Thoracic aorta endothelial cell (primary cell): ENCODE measurements at places on chromosomes 6 and 20. TPM values are rescaled to one million over a fixed set of nuclear protein-coding genes. Genes with fewer than 3 reads are reported as not detected.

Gene KHDC1
- total RNA-seq, result 1.1 and 1.5 TPM in 2 replicates

Gene MYL9
- total RNA-seq, result 2.0 and 5.7 TPM in 2 replicates

Gene MYMX
- total RNA-seq, result 1.1 TPM in 1 of 2 replicates, not detected in the other

Gene KHDC1L
- total RNA-seq, result not detected in 2 replicates

Gene HLA-DQA2
- total RNA-seq, result not detected in 2 replicates

Gene BMP6
- total RNA-seq, result 203 and 233 TPM in 2 replicates

Gene SFTA2
- total RNA-seq, result not detected in 2 replicates

Gene TREM1
- not detected in 2 replicates for total RNA-seq

Gene LY6G6F
- total RNA-seq, result not detected in 2 replicates

Gene CAGE1
- total RNA-seq, result under 0.01 and 0.07 TPM in 2 replicates

Gene F13A1
- not detected in 2 replicates for total RNA-seq

Gene PPP1R18
- total RNA-seq, result 76.3 and 96.5 TPM in 2 replicates

Gene SALL4
- under 0.01 and 0.14 TPM in 2 replicates for total RNA-seq

Gene EFCAB8
- 0.43 TPM in 1 of 2 replicates, not detected in the other for total RNA-seq
